ENCODE measurements at places on chromosomes 3 and 15. TPM values are rescaled to one million over a fixed set of nuclear protein-coding genes. Genes with fewer than 3 reads are reported as not detected.

CSPG4 gene
- total RNA-seq: not detected

CLEC3B gene
- not detected for total RNA-seq

MELTF gene
- total RNA-seq: 4.3 TPM

OR5H14 gene
- 0.02 TPM for total RNA-seq

ARGFX gene
- not detected for total RNA-seq

SCAMP5 gene
- 3.9 TPM for total RNA-seq

GRCh38 chr3:167626490-167626889, 27.3 kb downstream of the WDR49 start:
- no peak for DNase-seq

- DNase-seq: no peak
These were observed 16.9 kb upstream of the TSC22D2 start for GRCh38 chr3:150391161-150391560.

- no peak for DNase-seq
These were observed 161.4 kb upstream of the NANOGP8 start for GRCh38 chr15:35246451-35246850.

GRCh38 chr15:82122746-82123400, 77.1 kb upstream of the MEX3B start:
- no peak for DNase-seq

DNA sequence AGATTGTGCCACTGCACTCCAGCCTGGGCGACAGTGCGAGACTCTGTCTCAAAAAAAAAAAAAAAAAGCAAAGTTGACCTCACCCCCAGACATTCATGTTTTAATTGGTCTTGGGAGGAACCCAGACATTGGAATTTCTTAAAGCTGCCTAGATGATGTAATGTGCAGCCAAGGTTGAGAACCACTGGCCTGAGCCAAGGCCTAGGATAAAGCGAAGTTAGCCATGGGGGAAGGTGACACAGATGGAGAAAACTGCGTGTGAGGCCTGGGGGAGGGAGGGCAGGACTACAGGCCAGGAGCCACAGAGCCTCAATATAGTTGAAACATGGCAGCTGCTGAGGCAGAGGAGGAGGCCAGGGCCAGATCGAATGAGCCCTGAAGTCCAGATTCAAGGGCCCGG, 21.0 kb downstream of the GLB1 start:
- no peak for DNase-seq

GRCh38 chr3:118907909-118908308, 126.7 kb downstream of the IGSF11 start:
- no peak for DNase-seq

GRCh38 chr15:66633938-66634250, 68.1 kb upstream of the LCTL start:
- no peak for DNase-seq

DNA sequence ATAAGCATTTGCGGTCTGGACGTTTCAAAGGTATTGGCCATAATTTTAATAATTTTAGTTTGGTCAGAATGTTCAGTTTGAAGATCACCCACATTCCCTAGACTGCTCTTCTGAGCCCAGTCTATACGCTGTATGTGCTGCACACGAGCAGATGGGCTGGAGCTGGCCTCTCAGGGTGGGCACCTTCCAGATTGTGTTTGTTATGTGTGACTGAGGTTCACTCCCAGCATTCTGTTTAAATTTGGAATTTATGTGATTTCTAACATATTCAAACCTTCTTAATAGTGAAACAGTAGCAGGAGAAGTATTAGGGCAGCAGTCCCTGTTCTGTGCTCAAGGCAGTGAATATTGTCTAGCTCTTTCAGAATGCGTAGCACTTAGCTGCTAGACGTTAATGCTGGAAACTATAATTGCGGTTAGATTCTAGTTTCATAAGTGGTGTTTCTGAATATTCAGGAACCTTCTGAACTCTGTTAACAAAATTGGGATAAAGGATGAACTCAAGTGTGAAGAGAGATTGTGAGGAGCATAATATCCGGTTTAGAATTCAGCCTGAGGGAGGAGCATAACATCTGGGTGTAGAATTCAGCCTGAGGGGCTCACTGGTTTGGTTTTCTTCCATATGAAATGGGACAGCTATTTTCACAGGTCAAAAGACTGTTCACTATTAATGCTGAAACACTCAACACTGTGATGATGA, 68.6 kb upstream of the RPL35A start:
- DNase-seq: no peak

DNA sequence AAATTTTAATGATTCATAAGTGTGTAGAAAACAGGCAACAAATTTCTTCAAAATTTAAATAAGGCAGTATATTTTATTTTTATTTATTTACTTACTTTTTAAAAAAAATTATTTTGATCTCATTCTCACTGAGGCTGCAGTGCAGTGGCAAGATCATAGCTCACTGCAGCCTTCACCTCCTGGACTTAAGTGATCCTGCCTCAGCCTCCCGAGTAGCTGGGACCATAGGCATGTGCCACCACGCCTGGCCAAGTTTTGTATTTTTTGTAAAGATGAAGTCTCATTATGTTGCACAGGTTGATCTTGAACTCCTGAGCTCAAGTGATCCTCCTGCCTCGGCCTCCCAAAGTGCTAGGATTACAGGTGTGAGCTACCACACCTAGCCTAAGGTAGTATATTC, 61.2 kb upstream of the XRN1 start:
- no peak for DNase-seq

DNA sequence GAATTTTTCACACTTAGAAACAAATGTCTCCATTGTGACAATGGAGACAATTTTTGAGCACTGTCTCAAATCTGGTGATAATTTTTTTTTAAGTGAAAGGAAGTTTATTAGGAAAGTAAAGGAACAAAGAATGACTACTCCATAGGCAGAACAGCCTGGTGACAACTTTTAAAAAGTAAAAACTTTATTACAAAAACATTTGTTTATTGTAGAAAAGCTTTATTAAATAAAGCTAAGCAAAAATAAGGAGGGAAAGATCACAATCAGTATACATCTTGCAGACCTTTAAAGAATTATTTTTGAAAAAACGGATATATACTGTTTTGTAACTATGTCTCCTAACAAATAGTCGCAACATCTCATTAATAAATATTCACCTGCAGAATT, 688 bp upstream of the OXSM start:
- DNase-seq: no peak

- no peak for DNase-seq
These were observed 27.7 kb downstream of the SRP14 start for GRCh38 chr15:40011303-40011702.

- DNase-seq: no peak
These were observed 66.8 kb upstream of the PCSK6 start for GRCh38 chr15:101556273-101556672.

GRCh38 chr15:80823995-80824394, 44.8 kb downstream of the CEMIP start:
- no peak for DNase-seq

- no peak for DNase-seq
These were observed 58.6 kb downstream of the MME start for GRCh38 chr3:155138677-155139076.

GRCh38 chr15:66881173-66881905, 179.3 kb downstream of the SMAD6 start:
- DNase-seq: no peak

- no peak for DNase-seq
These were observed 43.5 kb downstream of the KY start for GRCh38 chr3:134607054-134608022.

DNA sequence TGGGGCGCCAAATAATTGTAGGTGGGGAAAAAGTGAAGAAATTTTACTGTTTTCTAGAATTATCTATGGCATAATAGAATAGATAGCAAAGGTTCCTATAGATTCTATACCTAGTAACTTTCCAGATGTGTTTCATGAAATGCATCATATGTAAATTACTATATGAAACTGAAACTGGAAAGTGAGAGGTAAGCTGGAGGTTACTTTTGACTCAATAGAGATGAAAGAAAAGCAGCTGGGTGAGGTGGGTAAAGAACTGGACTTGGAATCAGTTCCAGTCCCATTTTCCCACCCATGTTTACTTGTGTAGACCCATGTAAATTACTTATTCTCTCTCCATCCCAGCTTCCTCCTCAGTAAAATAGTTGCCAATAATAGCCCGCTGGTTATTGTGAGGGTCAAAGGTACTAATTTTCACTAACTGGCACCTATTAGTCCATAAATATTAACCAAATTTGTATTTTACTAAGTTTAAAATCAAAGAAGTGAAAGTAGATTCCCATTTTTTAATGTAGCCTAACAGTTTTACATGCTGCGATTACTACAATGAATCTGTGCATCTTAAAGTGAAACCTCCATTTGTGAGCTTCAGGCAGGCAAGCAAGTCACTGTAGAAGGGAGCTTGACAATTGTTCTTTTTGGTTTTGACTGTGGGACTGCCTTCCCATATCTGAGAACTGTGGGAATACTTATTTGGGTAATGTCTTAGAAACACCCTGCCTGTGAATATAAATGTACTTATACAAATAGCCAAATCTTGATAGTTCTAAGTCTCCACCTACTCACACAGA, 312.1 kb downstream of the SLC9A9 start:
- DNase-seq: no peak

DNA sequence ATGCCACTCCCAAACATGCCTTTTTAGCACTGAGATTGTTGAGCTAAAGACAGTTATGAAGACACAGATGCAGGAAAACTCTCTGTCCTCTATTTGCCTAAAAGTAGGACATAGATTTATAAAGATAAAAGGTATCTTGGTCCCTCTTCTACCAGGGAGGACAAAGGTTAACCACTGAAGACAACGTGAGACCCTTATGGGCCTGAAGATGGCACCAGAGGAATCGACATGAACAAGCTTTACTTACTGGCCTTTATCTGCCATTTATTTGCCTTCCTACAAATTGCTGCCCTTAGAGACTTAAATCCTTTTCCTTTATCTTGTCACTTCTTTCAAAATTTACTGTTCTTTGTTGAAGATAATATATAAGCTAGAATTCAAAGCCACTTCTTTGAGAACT, 109.7 kb upstream of the FAM3D start:
- DNase-seq: no peak

DNA sequence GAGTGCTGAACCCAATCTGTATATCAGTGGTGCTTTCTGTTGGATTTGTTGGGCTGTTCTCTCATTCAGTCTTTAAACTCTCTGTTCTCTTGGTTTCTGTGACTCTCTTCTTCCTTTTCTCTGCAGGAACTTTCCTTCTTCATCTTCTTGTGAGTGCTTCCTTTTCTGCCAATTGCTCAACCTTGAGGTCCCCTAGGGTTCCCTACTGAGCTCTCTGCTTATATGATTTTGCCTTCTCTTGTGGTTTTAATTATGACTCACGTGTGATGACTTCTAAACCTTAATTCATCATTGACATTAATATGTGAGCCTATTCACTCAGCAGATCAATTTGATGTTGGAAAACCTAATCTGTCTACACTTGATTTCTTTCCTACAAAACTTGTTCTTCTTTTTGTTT, 39.4 kb downstream of the MOBP start:
- DNase-seq: no peak

DNA sequence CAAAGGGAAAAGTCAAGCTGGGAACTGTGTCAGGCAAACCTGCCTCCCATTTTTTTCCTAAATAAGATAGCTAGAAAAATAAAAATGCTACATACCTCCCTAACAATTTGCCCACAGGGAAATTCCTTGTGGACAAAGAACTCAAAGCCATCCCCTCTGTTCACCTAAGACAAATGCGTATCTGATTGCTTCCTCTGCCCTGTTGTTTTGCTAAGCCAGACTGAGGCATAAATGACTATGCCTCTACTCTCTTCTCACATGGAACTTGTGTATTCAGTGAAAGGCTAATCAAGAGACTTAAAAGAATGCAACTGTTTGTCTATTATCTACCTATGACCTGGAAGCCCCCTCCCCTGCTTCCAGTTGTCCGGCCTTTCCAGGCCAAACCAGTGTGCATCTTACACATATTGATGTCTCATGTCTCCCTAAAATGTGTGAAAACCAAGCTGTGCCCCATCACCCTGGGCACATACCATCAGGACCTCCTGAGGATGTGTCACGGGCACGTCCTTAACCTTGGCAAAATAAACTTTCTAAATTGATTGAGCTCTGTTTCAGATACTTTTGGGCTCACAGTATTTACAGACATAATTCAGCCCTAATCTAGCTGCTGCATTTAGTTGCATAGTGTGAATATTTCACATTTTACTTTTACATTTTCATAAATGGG, 15.8 kb downstream of the CHD2 start:
- no peak for DNase-seq

GRCh38 chr3:75303741-75304140, 360.4 kb upstream of the FRG2C start:
- DNase-seq: no peak

GRCh38 chr15:90707489-90707888, 9.7 kb upstream of the BLM start:
- no peak for DNase-seq

DNA sequence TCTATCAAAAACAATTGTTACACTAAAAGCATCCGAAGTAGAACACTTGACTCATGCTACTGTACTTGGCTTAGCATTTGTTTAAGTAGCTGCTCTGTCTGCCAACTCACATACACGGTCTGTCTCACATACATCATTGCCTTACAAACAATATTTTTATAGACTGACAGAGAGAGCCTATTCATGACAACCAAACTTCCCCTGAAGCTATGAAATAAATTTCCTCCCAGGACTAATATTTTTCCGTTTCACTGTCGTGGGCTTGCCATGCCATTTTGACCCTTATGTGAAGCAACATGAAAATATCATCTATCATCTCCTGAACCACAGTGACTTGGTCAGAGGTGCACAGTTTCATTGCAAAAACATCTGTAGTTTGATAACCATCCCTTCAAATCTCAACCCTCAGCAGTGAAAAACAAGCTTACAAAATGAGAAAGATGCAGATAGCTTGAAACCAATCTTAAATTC, 66.5 kb upstream of the PYGO1 start:
- no peak for DNase-seq

All from activated CD4-positive, alpha-beta T cell treated with anti-CD3 and anti-CD28 coated beads for 36 hours (primary cell).